ENCODE measurements at places on chromosomes 6 and 20.
A peak's percentile ranks its signal among the peaks of the same experiment; 100 is the strongest.

GRCh38 chr6:150150821-150151646 is 8.2 kb downstream of the PPP1R14C start:
- no peak for DNase-seq

DNA sequence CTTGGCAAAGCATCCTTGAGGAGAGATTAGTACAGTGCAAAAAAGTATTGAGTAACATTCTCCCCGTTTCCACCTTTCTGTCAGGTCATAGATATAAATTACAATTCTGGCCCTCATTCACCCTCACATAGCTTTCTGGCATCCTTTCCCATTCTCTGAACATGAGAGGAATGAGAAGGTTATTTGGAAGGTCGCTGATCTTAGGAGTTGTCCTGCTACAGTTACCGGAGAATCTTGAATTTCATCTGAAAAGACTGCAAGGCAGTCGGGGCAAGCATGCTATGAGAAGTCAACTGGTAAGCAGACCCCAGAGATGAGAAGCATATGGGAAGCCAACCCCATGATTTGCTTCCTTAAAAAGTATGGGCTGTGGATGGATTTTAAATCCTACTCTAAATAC is 166.7 kb upstream of the CENPW start:
- no peak for DNase-seq

GRCh38 chr6:110318971-110319370 is 39.2 kb downstream of the METTL24 start:
- DNase-seq, result no peak

DNA sequence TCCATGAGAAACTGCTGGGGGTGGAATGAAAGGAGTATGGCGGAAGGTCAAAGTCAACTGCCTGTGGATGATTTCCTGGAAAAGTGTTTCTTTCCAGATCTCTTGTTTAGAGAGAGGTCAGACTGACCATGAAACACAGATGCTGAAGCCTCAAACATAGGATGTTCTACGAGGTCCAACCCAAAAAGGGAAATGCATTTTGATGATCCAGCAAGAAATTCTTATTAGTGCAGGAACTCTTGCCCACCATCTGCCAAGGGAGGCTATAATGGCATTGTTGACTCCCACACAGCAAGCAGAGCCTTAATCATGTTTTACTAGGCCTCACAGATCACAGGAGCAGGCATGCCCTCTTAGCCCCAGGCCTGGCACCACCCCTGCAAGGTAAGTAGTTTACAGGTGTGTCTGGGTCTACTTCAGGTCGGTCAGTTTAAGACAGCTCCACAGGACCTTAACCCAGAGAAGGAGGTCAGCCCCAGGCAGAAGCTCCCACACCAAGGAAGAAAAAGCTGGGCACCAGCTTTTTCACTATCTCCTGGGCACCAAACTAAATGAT is 67.6 kb upstream of the CNKSR3 start:
- no peak for DNase-seq

GRCh38 chr6:147530132-147531060 is 21.9 kb downstream of the SAMD5 start:
- DNase-seq, result peak; percentile 4

GRCh38 chr20:43955750-43956191 is 41.1 kb downstream of the TOX2 start:
- no peak for DNase-seq

GRCh38 chr6:11044712-11045167 is 635 bp upstream of the ELOVL2 start:
- no peak for DNase-seq

DNA sequence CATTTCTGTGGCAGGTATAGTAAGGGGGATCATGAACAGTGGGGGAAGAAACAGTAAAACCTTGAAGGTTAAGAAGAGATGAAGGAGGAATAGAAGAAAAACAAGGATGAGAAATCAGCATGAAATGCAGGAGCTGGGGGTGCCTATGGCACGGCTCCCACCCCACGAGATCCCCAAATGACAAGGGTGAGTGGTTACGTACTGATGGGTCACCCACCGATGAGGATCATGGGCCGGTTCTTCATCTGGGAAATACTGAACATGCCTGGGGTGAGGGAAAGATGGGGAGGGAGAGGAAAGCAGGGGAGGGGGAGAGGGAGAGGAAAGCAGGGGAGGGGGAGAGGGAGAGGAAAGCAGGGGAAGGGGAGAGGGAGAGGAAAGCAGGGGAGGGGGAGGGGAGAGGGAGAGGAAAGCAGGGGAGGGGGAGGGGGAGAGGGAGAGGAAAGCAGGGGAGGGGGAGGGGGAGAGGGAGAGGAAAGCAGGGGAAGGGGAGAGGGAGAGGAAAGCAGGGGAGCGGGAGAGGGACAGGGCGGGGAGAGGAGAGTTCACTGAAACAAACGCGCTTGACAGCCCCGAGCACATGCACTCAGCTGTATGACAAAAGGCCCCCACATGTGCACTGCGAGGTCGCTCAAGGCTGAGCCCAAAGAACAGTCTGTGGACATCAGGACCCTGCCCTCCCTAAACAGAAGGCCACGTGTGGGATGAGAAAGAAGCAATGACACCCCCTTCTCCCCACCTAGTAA is 25.3 kb downstream of the MOCS1 start:
- no peak for DNase-seq

DNA sequence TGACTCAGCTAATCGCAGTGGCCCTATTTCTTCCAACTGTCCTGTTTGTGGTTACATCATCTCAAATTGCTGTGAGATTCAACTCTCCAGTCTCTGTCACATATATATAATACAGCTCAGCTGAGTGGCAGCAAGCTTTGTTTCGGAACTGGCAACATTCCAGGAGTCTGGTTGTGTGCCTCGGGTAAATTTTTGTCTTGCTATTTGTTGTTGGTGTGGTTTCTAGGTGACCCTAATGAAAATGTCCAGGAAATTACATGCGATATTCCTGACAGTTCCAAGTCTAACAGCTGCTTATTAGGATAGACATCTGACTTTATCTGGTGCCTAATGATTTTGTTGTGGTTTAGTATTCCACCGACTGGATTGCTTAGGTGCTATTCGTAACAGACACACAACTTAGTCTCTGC is 581.8 kb downstream of the CD109 start:
- DNase-seq, result no peak

GRCh38 chr6:133115946-133116345 is 125.2 kb upstream of the EYA4 start:
- no peak for DNase-seq

GRCh38 chr20:753897-754635 is 14.2 kb downstream of the SLC52A3 start:
- no peak for DNase-seq

GRCh38 chr20:48286601-48287000 is 501.3 kb upstream of the SULF2 start:
- DNase-seq, result no peak

DNA sequence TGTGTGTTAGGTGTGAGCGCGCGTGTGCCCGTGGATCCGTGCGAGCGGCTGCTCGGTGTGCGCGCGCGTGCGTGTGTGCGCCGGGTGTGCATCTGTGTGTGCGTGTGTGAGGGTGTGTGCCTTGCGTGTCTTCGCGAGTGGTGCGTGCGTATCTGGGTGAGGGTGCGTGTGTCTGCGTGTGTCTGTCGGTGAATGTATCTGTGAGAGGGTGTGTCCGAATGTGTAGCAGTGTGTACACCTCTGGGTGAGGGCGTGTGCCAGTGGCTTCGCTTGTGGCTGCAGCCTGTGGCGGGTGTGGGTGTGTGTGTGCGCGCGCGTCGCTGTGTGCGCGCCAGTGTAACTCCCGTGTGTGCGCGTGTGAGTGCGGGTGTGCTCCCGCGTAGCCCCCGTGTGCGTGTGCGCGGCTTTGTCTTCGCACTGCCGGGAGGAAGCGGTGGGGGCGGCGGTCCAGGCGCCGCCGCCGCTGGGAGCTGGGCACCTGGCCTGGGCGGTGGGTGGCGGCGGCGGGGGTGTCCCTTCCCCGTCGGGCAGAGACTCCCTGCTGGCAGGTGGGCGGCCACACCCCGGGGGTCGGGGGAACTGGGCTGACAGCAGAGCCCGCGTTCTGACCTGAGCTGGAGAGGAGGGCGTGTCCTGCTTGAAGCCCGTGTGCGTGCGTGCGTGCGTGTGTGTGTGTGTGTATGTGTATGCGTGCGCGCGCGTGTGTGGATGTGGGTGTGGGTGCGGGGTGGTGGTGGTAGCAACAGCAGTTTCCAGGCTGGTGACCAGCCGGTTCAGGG is 61.3 kb upstream of the EPB41L1 start:
- DNase-seq, result no peak

GRCh38 chr6:46507426-46507825 is 16.2 kb upstream of the RCAN2 start:
- DNase-seq, result no peak

- no peak for DNase-seq
These were observed 717.8 kb downstream of the EPM2A start for GRCh38 chr6:145017516-145017915.

DNA sequence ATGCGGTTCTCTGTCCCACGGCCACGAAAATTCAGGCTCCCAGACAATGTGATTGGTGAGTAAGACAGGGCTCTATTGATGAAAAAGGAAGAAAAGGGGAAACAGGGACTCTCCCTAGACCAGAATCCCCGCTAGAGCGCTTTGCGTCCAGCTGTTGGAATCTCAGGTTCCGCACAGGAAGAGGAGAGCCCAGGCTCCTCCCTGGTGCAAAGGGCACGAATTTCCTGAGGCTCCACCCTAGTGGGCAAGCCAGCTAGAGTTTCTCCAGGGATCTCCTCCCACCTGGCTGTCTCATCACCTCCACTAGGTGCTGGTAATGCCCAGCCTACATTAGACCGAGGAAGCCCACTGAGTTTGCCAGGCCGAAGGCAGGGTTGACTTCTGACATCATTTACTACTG is 135.9 kb upstream of the SOX4 start:
- no peak for DNase-seq

GRCh38 chr6:163757520-163757919 is 343.0 kb downstream of the QKI start:
- DNase-seq, result no peak

- DNase-seq, result no peak
These were observed 5.4 kb downstream of the UCKL1 start for GRCh38 chr20:63950701-63951397.

- no peak for DNase-seq
These were observed 216.6 kb upstream of the UFL1 start for GRCh38 chr6:96304997-96305396.

- DNase-seq, result no peak
These were observed 70.7 kb downstream of the GFRAL start for GRCh38 chr6:55397986-55398385.

DNA sequence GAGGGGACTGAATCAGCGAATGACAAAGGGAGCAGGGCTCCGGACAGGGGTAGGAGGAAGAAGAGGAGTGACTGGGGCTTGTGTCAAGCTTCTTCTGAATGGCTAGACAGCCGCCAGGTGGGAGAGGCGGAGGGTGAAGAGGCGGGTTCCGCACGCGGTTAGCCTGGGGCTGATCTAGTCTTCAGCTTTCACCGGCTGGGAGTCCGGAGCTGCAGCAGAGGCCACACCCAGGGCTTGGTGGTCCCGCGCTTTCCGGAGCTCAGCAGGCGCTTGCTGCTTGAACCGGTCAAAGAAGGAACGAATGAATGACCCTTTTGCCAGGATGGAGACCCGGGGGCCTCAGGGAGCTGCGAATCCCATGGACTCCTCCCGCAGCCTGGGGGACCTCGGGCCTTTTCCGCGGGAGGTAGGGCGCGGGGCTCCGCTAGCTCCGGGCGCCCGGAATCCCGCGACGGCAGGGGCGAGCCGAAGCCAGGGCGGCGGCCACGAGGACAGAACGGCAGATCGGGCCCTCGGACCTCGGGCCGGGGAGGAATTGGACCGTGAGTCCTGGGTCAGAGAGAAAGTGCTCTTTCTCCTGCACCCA is at the start of gene C6orf141:
TSS of gene C6orf141 (plus strand) at position 177 of the 586 bp plus-strand sequence. CDS start at position 302, 125 bp downstream.
- peak; percentile 16 for DNase-seq

- DNase-seq, result peak; percentile 16
These were observed 28.0 kb downstream of the PTPRT start for GRCh38 chr20:43161716-43162115.

DNA sequence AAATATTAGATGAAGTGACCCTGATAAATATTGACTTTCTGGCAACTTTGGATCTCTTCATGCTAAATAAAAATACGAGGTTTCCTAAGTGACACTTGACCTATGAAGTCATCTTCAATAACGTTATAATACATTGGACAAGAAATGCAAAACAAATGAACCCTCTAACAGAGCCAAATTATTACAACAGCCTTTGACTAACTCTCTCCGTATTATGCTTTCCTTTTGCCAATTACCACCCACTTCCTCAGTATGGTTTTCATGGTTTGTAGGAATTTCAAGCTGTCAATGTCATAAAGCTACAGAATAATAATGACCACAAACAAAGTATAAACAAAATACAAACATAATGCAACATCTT is 210.5 kb downstream of the MOXD1 start:
- DNase-seq, result no peak

- DNase-seq, result no peak
These were observed 279.7 kb downstream of the CDH4 start for GRCh38 chr20:61531553-61532345.

GRCh38 chr6:32195652-32195901 is 3.1 kb upstream of the GPSM3 start:
- DNase-seq, result peak; percentile 96

- no peak for DNase-seq
These were observed 42.0 kb upstream of the IRF4 start for GRCh38 chr6:349491-349921.

All from DMS79 treated with DMSO at 0.1 percent for 48 hours (cell line).